ENCODE measurements at places on chromosomes 12 and 14. TPM values are rescaled to one million over a fixed set of nuclear protein-coding genes. Genes with fewer than 3 reads are reported as not detected.

The KRT78 gene
- not detected for total RNA-seq

The CLEC6A gene
- not detected for total RNA-seq

The CPNE6 gene
- total RNA-seq = not detected

The LRP1 gene
- 53.6 TPM for total RNA-seq

The PTGDR gene
- not detected for total RNA-seq

The PSME2 gene
- total RNA-seq = 115 TPM

The PTPRR gene
- 2.3 TPM for total RNA-seq

The KRT81 gene
- 244 TPM for total RNA-seq

The NR4A1 gene
- 9.2 TPM for total RNA-seq

The INHBC gene
- not detected for total RNA-seq

The KLHL33 gene
- 0.08 TPM for total RNA-seq

The PIK3C2G gene
- total RNA-seq = 0.13 TPM

The SERPINA9 gene
- not detected for total RNA-seq

The RIPK3 gene
- 2.3 TPM for total RNA-seq

The VWF gene
- 1.5 TPM for total RNA-seq

The CRIP1 gene
- total RNA-seq = 11.1 TPM

The CBLN3 gene
- total RNA-seq = 0.34 TPM

The SENP1 gene
- 13.2 TPM for total RNA-seq

All from kidney epithelial cell (primary cell).